ENCODE measurements at places on chromosomes 7 and 10.

DNA sequence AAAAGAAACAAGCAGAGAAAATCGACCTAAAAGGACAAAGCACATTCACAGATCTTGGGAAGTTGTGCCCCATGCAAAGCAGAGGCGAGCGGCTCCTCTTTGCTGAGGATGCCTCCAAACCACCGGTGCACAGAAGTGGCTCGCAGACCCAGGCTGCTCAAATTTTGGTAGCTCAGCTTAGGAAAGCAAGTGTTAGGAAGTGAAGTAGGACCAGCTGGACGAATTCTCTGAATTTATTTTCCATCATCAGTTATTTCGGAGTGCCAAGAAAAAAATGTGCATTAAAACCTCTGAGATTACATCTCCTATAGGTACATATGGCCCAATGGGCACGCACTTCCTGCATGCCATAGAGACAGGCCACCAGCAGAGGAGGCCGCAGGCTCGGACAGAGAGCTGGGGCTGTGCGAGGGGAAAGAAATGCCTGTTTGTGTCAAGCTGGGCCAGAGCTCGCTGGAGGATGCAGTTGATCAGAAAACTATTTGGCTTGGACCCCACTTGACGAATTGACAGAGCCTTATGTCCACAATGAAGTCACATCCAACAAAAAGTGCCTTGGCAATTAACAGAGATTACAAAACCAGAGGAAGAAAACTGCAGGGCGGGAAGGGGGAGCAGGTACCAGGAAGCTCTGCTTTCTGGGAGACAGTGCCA is 122.3 kb upstream of the LYZL2 start:
- DNase-seq: peak; percentile 90

- DNase-seq: no peak
Observed at GRCh38 chr7:29957521-29958310, 31.9 kb downstream of the SCRN1 start.

- DNase-seq: no peak
Observed at GRCh38 chr7:47091141-47091540, 490.8 kb downstream of the TNS3 start.

GRCh38 chr10:101484175-101484745 is 103.8 kb downstream of the POLL start:
- no peak for DNase-seq

DNA sequence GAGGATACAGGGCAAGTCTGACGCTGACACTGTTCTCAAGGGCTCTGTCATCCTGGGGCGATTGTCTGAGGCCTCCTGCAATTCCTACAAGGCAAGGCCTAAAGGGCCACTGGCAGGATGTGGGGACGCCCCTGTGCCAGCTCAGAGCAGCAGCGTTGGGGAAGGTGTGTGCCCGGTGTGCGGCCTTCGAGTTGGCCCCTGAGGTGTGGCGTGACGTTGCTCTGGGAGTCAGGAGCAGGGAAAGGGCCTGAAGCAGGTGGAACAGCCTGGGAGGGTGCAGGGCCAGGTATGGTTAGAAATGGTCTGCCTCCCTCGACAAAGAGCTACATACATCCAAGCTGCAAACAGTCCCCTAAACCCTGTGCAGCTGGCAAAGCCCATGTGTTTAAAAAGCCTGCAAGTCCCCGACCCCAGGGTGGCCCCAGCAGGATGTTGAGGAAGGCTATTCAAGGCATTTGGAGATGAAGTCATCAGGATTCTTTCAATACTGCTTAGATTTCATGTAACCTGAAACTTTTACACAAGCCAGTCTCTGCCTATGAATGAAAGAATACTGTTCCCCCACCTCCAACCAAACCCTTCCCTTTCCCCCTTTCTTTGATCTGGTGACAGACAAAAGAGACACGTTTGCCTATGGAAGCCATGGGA is 142.5 kb upstream of the TNS3 start:
- DNase-seq: no peak

GRCh38 chr10:13842117-13842516 is 255.4 kb downstream of the PRPF18 start:
- DNase-seq: no peak

- DNase-seq: peak; percentile 5
Observed at GRCh38 chr10:53162856-53163255, 390.3 kb upstream of the MBL2 start.

DNA sequence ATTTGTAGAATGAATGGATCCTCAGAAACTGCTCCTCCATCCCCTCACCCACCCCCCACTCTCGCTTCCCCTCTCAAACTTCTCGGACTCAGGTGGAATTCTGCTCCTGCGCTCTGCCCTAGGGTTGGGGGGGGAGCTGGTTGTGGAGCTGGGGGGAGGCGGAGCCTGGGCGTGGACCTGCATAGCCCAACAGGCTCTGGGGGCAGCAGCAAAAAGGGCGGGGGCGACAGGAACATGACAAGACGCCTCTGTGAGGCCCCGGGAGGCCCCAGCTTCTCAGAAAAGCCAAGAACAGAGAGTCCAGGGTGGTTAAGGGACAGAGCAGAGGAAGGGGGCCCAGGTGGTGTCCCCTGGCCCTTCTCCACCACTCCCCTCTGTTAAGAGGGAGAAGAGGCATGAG is 3.5 kb downstream of the TSC22D4 start:
- no peak for DNase-seq

DNA sequence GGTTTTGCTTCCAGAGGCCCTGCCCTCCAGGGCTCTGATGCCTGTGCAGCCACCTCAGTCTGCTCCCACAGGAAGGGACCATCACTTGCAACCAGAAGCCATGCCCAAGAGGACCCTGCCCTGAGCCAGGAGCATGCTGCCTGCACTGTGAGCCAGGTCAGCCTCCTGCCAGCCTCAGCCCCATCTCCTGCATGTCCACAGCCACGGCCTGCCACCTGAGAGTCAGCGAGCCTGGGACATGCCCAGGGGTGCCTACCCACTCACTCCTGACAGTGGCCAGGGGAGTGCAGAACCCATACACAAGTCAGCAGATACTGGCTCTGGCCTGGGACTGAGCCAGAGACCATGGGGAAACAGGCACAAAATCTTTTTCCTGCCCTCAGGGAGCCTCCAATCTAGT is 6.6 kb upstream of the KCP start:
- no peak for DNase-seq

GRCh38 chr10:96488161-96488935 is 25.4 kb downstream of the TLL2 start:
- no peak for DNase-seq

GRCh38 chr7:115085421-115085820 is 163.5 kb downstream of the MDFIC start:
- DNase-seq: no peak

DNA sequence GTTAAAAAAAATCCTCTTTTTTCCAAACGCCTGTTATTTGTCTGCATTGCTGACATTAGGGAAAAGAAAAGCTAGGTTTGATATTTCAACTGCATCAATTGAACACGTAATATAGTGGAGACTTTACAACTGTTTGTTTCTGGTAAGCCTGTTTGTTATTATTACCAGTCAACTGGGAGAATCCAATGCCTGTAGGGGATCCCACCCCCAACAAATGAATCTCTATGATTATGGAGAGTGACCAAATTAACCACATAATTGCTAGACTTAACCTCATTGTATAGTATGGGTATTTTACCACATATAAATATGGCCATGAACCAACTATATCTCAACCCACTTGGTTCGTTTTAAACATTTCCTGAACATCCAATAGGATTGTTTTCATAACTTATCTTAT is 216.1 kb downstream of the TWIST1 start:
- no peak for DNase-seq

GRCh38 chr10:26437637-26438461 is at the start of gene APBB1IP:
TSS of gene APBB1IP (plus strand) at chr10:26438341. CDS start at chr10:26492327, 53,986 bp downstream.
- DNase-seq: peak; percentile 71

GRCh38 chr10:118342638-118343020 is 505 bp upstream of the FAM204A start:
- no peak for DNase-seq

DNA sequence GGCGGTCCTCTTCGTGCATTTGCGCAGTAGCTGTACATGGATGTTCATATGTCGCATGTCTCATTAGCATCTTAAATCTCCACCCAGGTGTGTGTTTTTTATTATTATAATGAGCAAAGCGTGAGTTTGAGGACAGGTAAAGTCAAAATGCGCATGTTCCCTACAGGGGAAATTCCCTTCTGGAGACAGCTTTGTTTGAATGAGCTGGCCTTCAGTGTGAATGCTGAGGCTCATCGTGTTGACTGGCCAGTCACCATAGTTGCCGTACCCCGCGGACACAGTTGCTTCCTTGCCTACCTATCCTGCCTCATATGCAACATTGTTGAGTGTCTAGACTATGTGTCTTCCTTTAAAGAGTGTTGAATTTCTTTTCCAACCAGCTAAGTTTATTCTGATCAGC is 13.6 kb downstream of the LYZL1 start:
- no peak for DNase-seq

GRCh38 chr10:44287408-44287807 is 97.5 kb downstream of the CXCL12 start:
- no peak for DNase-seq

DNA sequence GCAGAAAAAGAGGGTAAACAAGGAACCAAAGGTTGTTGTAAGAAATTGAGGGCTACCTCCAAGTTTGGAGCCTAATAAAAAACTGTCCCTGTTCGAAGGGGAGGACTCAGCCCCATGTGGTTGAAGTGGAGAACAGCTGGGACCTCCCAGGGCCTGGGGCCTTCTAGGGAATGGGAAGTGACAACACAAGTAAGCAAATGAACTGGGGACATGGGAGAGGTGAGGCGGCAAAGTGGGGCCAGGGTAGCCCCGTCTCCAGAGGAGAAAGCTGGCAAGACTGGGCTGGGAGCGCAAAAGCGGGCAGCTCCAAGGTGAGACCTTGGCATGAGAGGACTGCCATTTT is 198.1 kb downstream of the ZNF438 start:
- DNase-seq: no peak

DNA sequence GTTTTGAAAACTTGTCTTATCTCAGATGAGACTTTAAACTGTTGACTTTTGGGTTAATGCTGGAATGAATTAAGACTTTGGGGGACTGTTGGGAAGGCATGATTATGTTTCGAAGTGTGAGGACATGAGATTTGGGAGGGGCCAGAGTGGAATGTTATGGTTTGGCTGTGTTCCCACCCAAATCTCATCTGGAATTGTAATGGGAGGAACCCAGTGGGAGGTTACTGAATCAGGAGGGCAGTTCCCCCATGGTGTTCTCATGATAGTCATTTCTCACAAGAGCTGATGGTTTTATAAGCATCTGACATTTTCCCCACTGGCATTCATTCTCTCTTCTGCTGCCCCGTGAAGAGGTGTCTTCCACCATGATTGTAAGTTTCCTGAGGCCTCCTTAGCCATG is 13.8 kb upstream of the POT1 start:
- DNase-seq: no peak

- no peak for DNase-seq
Observed at GRCh38 chr10:74728225-74728624, 98.2 kb upstream of the KAT6B start.

Data from Ammon's horn (tissue), 1 donor.